ENCODE measurements at places on chromosomes 5 and 9.

DNA sequence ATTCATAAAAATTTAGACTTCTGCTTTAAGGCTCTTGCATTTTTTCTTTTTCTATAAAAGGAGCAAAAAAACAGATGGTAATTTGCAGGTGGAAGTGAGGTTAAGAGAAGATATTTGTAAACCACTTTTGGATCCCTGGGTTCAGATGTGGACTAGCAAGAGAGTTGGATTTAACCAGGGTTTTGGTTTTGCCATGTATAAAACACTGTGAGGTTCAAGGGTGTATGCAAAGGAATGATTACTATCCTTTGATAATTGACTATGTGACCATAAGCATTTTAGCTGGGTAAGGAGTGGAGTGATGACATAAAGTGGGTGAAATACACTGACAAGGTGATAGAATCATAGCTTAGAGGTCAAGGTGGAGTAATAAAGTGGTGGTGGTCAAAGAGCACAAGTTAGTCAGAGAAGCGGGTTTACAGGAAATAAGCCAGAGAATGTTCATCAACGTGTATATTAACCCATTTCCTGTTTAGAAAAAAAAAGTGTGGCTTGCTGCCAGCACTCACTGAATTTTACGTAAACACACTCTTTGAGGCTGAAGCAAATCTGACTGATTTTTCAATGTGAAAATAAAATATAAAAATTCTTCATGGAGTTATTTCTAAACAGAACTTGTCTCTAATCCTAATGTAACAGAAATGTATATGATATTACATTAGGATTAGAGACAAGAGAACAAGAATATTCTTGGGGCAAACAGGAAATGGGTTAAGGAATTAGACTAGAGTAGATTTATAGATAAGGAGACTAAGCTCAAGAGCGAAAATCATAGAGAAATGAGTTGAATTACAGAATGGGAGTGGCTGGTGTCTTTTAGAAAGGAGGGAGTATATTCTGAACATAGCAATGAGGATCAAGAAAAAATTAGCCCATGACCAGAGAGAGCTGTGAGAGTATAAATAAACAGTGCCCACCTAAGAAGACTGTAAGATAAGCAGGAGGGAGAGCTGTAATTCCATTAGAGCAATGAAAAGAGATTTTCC, 74.5 kb downstream of the CDKN2A start:
- peak; percentile 9 for DNase-seq

- no peak for DNase-seq
These were observed 155.8 kb downstream of the TSSK1B start for GRCh38 chr5:113278976-113279375.

DNA sequence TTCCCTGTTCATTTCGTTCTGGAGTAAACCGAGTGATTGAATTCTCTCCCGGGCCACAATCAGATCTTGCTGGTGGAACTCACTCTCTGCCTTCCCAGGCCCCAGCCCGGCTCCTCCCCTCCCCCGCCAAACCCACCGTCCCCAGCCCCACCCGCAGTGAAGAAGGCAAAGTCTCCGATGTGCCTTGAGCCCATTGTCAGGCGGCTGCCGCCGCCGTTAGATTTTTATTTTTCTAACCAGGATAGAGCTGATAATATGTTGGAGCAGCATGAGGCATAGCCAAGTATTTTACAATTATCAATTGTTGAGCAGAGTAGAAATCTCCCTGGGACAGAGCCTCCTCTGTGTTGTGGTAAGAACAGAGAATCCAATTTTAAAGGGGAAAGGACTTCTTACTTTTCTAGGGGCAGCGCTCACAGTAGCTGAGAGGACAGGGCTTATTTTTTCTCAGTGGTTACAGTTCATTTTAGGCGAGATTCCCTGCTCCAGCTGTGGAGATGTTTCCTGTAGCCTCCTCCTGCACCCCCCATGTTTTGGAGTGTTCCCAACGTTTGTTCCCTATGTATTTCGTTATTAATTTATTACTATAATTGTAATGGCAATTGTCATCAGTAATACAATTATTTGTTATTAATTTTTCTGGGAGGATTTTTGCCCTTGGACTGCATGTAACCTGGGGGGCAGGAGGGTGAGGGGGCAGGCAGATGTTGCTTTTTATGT, 1.3 kb downstream of the PSAT1 start:
- DNase-seq = peak; percentile 11

DNA sequence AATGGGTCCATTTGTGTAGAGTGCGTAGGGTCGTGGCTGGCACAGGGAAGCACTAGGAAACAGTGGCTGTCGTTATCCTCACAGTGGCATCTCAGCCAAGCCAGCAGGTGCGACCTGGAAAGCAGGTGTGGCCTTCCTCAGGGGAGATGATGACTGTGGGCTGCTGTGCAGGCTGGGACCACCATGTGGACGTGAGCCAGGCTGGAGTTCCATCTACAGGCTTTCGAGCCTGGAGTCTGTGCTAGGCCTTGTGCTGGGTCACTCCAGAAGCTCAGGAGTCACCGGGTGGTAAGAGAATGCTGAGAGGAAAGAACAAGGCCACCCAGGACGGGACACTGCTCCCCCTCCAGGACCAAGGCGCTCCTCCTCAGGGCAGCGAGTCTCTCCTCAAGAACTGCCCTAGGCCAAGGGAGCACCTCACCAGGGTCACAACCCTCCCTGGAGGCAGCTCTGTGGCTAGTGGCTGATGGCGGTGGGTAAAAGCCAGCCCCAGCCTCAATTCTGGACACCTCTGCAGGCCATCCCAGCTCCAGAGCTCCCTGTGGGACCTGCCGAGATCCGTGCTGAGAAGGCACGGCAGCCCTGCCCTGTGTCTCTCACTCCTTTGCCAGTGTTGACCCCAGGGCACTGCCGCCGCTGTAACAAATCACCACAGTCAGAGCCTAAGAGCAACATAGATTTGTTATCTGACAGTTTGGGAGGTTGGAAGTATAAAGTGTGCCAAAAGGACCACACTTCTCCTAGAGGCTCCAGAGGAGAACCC, 36.0 kb downstream of the WHRN start:
- DNase-seq = no peak

GRCh38 chr9:85142968-85143367, 473.4 kb downstream of the NTRK2 start:
- DNase-seq = no peak

DNA sequence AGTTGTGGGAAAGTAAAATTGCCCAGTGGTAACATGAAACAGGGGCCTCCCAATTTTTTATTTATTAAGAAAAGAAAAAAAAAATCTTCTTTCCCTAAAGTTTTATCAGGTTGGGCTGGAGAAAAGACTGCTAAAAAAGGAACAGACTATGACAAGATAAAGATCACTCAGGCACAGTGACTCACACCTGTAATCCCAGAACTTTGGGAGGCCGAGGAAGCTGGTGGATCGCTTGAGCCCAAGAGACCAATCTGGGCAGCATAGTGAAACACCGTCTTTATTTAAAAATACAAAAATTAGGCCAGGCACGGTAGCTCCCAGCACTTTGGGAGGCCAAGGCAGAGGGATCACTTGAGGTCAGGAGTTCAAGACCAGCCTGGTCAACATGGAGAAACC, 312.5 kb downstream of the CETN3 start:
- DNase-seq = no peak

DNA sequence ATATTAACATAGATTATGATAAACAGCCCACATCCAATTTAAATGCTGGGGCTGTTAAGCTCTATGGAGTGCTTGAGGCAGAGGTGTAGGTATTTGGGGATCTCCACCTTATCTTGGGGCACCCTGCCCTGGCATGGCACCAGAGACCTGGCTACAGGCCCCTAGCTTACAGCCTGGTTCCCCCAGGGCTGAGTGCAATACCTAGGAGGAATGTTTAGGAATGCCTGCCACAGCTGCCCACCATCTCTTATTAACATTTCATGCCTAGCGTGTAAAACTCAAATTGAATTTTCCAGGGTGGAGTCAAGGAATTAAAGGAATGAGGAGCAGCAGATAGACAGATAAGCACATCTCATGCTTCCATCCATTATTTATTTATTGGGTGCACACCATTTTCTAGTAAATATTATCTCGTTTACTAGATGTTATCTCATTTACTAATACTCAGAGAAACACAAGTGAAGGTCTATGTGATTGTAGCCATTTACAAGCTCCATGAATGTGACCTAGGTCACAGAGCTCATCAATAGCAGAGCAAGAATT, 55.6 kb upstream of the TNFSF8 start:
- no peak for DNase-seq

DNA sequence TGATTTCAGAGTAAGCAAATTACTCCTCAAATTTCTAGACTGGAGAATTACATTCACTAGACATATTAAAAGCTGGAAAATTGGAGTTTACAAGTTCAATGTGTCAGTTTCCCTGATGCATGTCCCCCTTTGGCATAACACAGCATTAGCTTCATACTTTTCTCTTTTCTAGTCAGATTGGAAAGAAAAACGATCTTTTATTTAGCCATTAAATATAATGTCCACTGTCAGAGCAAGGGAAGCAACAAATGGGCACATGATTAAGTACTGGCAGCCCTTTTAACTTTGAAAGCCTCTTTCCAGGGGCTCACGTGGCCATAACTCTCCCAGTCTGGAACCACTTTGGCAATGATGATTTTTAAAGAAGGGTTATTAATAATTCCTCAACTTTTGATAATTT, 203.3 kb downstream of the KCNN2 start:
- no peak for DNase-seq

GRCh38 chr5:159440235-159440634, 109.9 kb upstream of the IL12B start:
- no peak for DNase-seq

GRCh38 chr9:7592321-7593316, 207.0 kb downstream of the DMAC1 start:
- DNase-seq = no peak

GRCh38 chr9:93965830-93966577, 10.8 kb upstream of the BARX1 start:
- DNase-seq = no peak

DNA sequence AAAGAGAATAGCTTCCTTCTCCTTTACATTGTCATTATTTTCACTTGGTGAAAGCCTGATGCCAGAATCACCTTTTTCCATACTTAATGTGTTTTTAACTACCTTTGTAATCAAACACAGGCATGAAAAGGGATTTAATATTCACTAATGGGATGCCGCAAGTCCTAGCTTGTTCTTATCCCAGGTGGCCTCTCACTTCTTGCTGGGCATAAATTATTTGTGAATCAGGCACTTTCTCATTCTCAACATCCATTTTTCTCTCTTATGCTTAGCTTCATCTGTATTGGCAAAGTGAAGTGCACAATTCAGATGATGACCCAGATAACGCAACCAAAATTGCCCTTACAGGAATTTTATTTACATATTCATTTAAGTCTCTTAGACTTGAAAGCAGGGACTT, 10.9 kb downstream of the ACTL7B start:
- no peak for DNase-seq

- DNase-seq = no peak
These were observed 332.4 kb upstream of the EFNA5 start for GRCh38 chr5:108003178-108003577.

GRCh38 chr5:153551537-153552079, 61.1 kb downstream of the GRIA1 start:
- DNase-seq = no peak

DNA sequence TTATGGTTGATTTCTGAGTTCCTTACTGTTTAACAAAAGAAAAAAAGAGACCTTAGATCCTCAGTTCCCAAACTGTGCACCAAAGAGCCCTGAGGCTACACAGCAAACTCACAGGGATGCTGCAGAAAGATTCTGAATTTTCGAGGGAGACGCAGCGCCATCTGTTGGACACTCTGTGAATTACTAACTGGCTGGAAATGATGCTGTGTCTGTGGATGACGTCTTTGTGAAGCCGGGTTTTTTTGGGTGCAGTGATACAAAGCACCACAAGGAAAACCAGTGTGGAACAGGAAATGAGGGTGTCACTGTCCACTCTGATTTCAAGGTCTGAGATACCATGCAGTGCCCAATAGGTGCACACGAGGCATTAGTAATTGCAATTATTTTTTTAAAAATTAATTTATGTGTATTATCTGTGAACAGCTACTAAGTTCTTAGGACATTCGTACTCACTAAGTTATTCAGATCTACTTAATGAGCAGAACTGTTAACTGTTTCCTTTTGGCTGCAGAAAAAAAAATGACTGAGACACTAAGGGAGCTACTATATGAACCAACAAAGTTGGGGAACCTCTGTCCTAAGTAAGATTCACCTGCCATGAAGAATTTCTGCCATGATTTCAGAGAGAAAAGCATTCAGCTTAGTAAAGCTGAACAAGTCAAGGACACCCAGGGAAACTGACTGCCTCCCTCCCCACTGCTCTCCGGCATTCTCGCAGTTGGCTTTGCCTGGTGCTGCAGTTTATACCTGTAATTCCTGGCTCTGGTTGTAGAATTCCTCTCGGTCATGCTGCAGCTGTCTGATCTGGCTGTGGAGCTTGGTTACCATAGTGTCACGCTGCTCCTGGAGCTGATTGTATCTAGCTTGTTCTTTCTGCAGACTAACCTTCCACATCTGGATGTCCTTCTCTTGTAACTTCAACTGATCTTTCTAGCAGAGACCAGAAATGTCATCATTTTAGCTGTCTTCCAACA, 23.4 kb downstream of the SPACA9 start:
- DNase-seq = peak; percentile 78

DNA sequence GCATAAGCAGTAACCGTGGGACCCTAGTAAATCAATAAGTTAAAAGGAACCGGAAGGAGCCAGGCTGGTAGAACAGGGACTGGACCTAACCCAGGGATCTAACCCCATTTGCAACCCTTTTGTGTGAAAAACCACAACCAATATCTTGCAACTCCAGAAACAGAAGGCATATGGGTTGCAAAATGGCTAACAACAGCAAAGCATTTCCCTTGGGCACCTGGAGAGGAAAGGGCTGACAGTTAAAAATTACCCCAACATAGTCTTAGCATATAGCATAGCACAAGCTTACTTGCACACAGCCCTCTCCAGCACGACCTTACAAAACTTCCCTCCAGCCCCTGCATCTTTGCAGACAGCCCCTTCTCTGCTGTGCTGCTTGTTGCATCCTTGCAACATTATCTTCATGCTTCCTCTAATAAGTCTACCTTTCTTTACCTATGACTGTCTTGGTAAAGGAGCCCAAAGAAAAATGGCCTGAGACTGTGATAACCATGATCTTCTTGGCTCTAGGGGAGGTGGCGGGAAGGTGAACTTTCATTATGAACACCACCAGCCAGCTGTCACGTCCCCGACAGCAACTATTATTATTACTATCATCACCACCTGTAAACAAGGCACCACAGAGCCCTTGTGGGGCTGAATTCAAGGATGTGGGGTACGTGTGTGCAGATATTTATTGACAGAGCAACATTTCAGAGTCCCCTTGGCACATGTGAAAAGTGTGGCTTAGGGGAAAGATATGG, 49.8 kb downstream of the PRRC1 start:
- DNase-seq = no peak

GRCh38 chr5:129591508-129592160, 131.5 kb downstream of the ADAMTS19 start:
- no peak for DNase-seq

- DNase-seq = no peak
These were observed 69.1 kb downstream of the GCNT1 start for GRCh38 chr9:76528056-76528455.

- DNase-seq = no peak
These were observed 150.3 kb upstream of the ADRA1B start for GRCh38 chr5:159765760-159766517.

- DNase-seq = no peak
These were observed 1.1 kb upstream of the AKNA start for GRCh38 chr9:114388764-114389375.

GRCh38 chr5:141805874-141806595, 72.2 kb downstream of the PCDH1 start:
- no peak for DNase-seq

All from activated naive CD4-positive, alpha-beta T cell treated with Interleukin-2 at 50 U/mL for 16 hours (primary cell).